Testis (tissue), 5 donors: ENCODE measurements at places on chromosomes 12 and 14. TPM values are rescaled to one million over a fixed set of nuclear protein-coding genes. Genes with fewer than 3 reads are reported as not detected.

The CCDC198 gene
- total RNA-seq: not detected

The EID3 gene
- total RNA-seq: 59.3 TPM

The HOTAIR gene
- 3.4 TPM for total RNA-seq

The TMEM229B gene
- total RNA-seq: 77.4 TPM

The MAP1LC3B2 gene
- total RNA-seq: 1.0 TPM

The SLC10A1 gene
- total RNA-seq: not detected
